Thoracic aorta endothelial cell (primary cell): ENCODE measurements at places on chromosomes 2 and 18. TPM values are rescaled to one million over a fixed set of nuclear protein-coding genes. Genes with fewer than 3 reads are reported as not detected.

The SAG gene
- not detected in 2 replicates for total RNA-seq

The SIGLEC15 gene
- 0.14 TPM in 1 of 2 replicates, not detected in the other for total RNA-seq

The FZD7 gene
- total RNA-seq, result 0.27 and 0.36 TPM in 2 replicates

The MGAT4A gene
- total RNA-seq, result 83.0 and 136 TPM in 2 replicates

The INHA gene
- not detected in 2 replicates for total RNA-seq

The CCDC68 gene
- total RNA-seq, result 3.0 and 6.4 TPM in 2 replicates

The CD8B2 gene
- total RNA-seq, result not detected in 2 replicates

The ACSL3 gene
- 121 and 193 TPM in 2 replicates for total RNA-seq

The CCDC148 gene
- total RNA-seq, result 0.14 and 0.27 TPM in 2 replicates

The ERMN gene
- not detected in 2 replicates for total RNA-seq

The LBX2 gene
- 3.2 and 3.5 TPM in 2 replicates for total RNA-seq

The SELENOI gene
- total RNA-seq, result 30.3 and 33.1 TPM in 2 replicates

The IL36A gene
- not detected in 2 replicates for total RNA-seq

The NIF3L1 gene
- 17.2 and 18.5 TPM in 2 replicates for total RNA-seq

The FBXO41 gene
- total RNA-seq, result 0.66 and 1.7 TPM in 2 replicates

The HSBP1L1 gene
- total RNA-seq, result 1.2 and 3.4 TPM in 2 replicates

The SLC19A3 gene
- total RNA-seq, result 0.40 and 0.86 TPM in 2 replicates

The COL4A3 gene
- 0.13 and 0.14 TPM in 2 replicates for total RNA-seq

The C2orf76 gene
- total RNA-seq, result 11.3 and 14.1 TPM in 2 replicates

The EVA1A gene
- total RNA-seq, result 50.0 and 53.2 TPM in 2 replicates

The SLC5A7 gene
- total RNA-seq, result not detected in 2 replicates

The CFAP221 gene
- 0.27 TPM in 1 of 2 replicates, not detected in the other for total RNA-seq

The FBXO15 gene
- total RNA-seq, result 0.53 TPM in 1 of 2 replicates, not detected in the other

The MFSD6 gene
- total RNA-seq, result 6.6 and 10.0 TPM in 2 replicates

The NCKAP1 gene
- total RNA-seq, result 250 and 301 TPM in 2 replicates

The IL36G gene
- not detected in 2 replicates for total RNA-seq

The GPR45 gene
- not detected in 2 replicates for total RNA-seq

The ARHGAP15 gene
- not detected in 2 replicates for total RNA-seq
